ENCODE measurements at places on chromosomes 16 and 17. TPM values are rescaled to one million over a fixed set of nuclear protein-coding genes. Genes with fewer than 3 reads are reported as not detected.

Gene MYO15B
- 24.4 TPM for total RNA-seq

Gene AOC2
- total RNA-seq: 4.2 TPM

Gene GPRC5B
- 7.6 TPM for total RNA-seq

Gene SLC46A1
- 128 TPM for total RNA-seq

Gene DPH1
- total RNA-seq: 52.8 TPM

Gene ARL5C
- not detected for total RNA-seq

Gene CRHR1
- not detected for total RNA-seq

Gene CDH1
- total RNA-seq: 783 TPM

Gene CLEC18C
- 0.50 TPM for total RNA-seq

Gene CD300E
- total RNA-seq: not detected

Gene PPY
- not detected for total RNA-seq

Gene PHB1
- 761 TPM for total RNA-seq

- DNase-seq: no peak
Measured at GRCh38 chr17:19372866-19373504, 5.3 kb upstream of the MAPK7 start.

GRCh38 chr17:82871056-82871775 lies 31.4 kb upstream of the ZNF750 start:
- peak; percentile 38 for DNase-seq

DNA sequence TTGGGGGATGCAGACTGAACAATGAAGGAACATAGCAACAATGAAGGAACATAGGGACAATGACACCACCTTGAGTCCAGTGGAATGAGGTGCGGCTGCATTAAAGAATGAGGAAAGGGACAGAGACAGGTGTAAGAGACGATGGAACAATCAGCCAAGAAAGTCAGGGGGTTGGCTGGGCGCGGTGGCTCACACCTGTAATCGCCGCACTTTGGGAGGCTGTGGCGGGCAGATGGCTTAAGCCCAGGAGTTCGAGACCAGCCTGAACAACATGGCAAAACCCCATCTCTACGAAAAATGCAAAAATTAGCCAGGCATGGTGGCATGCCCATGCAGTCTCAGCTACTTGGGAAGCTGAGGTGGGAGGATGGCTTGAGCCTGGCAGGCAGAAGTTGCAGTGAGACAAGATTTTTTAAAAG lies 13.6 kb upstream of the CBFB start:
- peak; percentile 51 for DNase-seq

DNA sequence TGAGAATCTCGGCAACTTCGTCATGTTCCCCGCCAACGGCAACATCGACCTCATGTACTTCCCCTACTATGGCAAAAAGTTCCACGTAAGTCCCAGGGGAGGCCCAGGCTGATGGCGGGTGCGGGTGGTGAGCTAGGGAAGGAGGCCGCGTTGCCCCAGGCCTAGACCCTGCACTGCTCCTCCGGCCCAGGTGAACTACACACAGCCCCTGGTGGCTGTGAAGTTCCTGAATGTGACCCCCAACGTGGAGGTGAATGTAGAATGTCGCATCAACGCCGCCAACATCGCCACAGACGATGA lies 4.8 kb downstream of the ATP1B2 start:
- DNase-seq: no peak

- DNase-seq: no peak
Measured at GRCh38 chr16:28192806-28193529, 18.8 kb downstream of the XPO6 start.

GRCh38 chr17:56785405-56785804 lies 48.3 kb downstream of the C17orf67 start:
- no peak for DNase-seq

- no peak for DNase-seq
Measured at GRCh38 chr16:46801428-46802049, 29.4 kb downstream of the C16orf87 start.

DNA sequence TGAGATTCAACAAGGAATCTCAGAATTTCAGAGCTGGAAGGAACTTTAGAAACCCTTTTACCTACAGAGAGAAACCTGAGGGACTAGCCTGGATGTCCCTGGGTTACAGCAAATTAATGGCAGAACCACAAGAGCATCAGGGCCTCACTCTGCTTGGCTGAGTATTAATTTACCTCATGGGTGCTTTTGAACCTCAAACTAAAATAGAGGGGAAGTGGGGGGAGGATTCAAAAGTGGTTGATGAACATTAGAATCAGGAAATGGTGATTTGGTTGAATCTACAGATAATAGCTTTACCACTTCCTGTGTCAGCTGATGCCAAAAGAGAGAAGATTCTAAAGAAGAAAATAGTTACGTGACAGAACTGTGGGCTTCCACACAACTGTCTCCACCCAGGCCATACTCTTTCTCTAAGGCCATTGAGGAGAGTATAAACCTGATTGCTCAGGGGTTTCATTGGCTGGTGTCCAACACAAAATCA lies 11.3 kb upstream of the SKAP1 start:
- no peak for DNase-seq

DNA sequence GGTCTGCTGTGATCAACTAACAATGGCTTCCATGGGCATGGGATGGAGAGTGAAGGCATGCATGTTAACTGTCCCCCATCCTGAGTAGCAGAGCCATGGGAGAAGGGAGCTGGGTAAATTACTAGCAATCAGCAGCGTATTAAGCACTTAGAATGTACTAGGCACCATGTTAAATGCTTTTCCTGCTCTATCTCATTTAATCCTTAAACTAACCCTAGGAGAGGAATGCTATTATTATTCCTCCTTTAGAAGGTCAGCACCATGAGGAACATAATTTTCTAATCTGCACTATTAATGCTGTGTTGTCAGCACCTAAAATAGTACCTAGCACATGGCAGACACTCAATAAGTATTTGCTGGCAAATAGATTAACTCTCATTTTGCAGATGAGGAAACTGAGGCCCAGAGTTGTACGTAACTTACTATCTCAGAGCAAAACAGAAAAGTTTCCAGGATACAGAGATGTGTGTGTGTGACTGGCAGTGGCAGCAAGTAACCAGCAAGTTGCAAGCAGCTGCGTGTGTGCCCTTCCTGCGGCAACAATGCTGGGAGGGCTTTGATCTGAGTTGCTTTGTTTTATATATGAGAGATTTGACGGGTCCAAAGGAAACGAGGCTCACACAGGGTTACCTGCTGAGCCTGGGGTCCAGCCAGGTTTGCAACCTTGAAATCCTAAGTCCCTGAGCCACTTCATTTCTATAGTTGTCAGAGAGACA lies 6.5 kb upstream of the KLHL36 start:
- no peak for DNase-seq

DNA sequence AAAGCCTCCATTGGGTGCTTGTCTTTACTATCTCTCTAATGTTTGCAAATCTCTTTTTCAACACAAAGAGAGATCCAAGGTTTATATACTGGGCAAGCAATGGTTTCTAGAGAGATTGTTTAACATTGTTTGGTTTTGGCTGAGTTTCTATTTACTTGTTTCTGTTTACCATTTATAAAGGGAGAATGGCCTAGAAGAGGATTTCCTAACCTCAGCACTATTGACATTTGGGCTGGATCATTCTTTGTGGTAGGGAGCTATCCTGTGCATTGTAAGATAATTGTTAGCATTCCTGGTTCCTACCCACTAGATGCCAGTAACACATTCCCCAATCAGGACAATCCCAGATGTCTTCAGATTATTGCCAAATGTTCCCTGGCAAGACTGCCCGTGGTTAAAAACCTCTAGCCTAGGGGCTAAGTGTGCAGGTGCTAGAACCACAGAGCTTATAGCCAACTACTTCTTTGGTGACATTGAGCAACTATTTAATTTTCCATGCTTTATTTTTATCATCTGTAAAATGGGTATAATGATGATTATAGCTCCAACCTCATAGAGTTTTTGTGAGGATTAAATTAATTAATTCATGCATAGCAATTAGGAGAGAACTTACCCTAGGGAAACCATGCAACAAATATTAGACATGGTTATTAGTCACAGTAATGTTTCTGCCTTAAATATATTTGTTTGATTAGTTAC lies 413.9 kb upstream of the MAF start:
- DNase-seq: no peak

- DNase-seq: peak; percentile 32
Measured at GRCh38 chr17:29722411-29723198, 99.9 kb upstream of the CORO6 start.

DNA sequence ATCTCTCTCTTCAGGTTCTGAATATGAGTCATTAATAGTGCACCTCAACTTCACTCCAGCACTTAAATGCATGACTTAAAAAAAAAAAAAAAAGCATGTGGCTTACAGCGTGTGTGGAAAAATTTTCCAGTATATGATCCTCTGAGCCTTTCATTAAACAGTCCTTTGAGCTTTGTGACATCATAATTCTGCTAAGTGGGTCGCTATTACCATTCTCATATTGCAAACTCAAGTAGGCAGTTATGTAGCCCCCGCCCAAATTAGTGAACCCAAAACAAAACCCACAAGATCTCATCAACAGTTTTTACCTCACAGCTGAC lies 672 bp downstream of the CMTR2 start:
- DNase-seq: no peak

- no peak for DNase-seq
Measured at GRCh38 chr17:76193591-76193990, 46.7 kb downstream of the RNF157 start.

- DNase-seq: no peak
Measured at GRCh38 chr17:48843187-48843900, 12.5 kb downstream of the CALCOCO2 start.

- DNase-seq: no peak
Measured at GRCh38 chr17:50787106-50787505, 19.8 kb upstream of the ANKRD40CL start.

DNA sequence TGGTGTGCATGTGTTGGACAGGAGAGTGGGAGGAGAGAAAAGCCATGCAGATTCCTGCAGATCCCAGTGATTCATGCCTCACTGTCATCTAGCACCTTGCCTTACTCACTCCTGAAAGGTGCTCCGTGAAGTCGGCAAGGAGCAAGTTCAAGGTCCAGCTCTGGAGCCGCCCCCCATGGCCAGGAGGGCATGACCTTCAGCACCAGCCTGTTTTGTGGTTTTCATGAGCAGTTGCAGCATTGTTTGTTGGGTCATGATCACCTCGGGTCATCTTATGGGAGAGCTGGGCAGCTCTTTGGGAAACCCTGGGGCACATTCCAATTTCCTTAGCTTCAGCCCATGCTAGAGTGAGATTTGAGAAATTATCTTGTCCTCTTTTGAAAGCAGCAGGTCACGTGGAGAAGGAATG lies 137.5 kb upstream of the IRX3 start:
- no peak for DNase-seq

GRCh38 chr17:59762049-59762823 lies 54.8 kb downstream of the VMP1 start:
- DNase-seq: no peak

GRCh38 chr17:61926826-61927207 lies 965 bp downstream of the INTS2 start:
- DNase-seq: no peak

DNA sequence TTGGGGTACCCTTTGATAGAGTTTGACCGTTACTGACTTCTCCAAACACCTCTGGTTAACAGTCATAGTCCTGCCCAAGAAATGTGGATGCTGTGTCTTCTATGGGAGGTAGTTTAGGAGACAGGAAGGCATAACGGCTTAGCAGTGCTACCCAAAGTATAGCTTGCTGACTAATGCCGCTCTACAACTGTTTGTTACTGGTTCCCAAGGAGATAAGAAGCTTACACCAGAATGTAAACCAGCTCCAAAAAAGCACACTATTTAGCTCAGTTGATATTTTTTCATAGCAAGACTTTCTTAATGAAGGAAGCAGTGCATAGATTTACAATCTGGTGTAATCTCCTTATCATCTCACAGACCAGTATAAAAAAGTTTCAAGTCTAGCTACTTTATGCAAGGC lies 95.7 kb downstream of the HS3ST3B1 start:
- no peak for DNase-seq

DNA sequence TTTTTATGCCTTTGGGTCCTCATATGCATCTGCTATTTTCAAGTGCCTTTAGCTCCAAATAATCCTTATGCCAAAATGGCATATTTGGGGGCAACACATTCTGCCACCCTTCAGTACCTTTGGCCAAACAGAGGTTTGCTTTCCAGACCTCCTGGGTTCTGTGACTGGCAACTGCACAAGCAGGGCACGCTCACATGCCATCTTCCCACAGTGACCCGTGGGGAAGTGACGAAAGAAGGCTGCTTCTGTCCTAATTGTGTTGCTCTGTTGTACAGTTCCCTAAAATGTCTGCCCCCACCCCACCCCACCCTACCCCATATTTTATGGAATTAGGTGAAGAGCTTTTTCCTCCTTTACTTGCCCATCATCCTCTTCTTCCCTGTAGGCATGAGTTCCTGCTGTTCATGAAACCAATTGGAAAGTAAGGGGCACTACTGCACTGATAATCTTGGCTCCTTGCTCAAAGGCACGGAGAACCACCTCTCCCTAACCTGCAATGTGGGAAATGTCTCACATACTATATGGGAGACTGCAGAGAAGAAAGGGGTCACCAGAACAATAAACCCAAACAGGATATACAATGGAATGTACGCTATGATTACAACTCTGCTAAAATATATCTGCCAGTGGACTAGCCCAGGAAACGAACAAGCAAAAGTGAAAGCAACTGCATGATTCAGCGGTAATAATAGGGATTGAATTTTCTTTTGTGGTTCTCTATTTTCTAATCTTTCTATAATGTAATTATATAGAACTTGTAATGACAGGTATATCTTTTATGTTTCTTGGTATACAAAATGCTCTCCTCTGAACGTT lies 3.3 kb upstream of the SLFN12L start:
- DNase-seq: no peak

- DNase-seq: no peak
Measured at GRCh38 chr16:80208743-80209142, 332.1 kb upstream of the DYNLRB2 start.

Data from Caco-2 (cell line).